ENCODE measurements at places on chromosomes 2 and 18.

DNA sequence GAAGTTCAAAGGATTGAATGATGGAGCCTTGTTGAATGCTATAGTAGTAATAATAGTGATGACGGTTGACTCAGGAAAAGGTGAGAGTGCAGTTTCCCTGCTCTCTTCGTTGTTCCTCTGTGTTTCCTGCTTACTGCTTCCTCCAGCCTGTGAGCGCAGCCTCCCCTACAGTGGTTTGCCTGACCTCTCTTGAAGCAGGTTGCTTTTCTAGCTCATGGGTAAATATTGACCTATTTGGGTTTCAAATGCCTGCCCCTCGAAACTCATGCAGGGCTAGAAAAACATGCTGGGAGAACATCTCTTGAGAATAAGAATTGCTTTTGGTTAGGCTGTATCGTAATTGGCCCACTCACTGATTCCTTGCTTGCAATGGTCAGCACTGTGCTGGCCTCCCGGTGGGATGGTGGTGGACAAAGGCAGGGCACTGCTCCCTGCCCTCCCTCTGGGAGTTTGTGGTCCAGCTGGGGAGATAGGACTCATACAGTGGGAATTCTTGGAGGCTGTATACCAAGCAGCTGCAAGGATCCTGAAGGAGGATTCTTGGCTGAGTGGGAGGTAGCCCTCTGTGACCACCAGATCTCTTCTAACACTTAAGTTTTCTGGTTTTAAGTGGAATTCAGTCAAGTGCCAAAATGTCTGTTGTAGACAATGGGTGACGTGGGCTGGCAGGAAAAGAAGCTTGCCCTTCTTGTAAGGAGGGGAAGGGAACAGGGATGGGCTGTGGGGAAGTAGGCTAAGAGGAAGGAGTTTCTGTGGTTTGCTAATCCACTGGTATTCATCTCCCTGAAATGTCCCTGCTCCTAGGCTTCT, 5.4 kb upstream of the RNF181 start:
- DNase-seq = peak; percentile 79

DNA sequence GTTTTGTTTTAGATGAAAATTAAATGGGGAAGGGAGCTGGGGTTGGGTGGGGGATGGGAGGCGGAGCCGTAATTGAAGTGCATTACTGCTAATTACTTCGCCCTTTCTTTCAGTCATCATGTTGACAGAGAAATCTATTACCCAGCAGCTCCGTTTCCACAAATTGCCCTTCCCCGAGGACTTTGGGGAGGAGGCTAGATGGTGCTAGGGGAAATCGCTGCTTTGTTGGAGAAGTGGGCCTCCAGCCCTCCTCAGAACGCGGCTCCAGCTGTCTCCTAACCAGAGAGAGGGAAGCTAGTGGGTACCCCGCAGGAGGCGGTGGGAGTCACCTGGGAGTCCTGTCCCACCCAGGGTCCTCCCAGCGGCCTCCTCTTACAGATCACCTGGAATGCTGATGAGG, 130.9 kb upstream of the MYCN start:
- no peak for DNase-seq

- DNase-seq = no peak
These were observed 19.0 kb downstream of the CEP68 start for GRCh38 chr2:65075176-65075575.

DNA sequence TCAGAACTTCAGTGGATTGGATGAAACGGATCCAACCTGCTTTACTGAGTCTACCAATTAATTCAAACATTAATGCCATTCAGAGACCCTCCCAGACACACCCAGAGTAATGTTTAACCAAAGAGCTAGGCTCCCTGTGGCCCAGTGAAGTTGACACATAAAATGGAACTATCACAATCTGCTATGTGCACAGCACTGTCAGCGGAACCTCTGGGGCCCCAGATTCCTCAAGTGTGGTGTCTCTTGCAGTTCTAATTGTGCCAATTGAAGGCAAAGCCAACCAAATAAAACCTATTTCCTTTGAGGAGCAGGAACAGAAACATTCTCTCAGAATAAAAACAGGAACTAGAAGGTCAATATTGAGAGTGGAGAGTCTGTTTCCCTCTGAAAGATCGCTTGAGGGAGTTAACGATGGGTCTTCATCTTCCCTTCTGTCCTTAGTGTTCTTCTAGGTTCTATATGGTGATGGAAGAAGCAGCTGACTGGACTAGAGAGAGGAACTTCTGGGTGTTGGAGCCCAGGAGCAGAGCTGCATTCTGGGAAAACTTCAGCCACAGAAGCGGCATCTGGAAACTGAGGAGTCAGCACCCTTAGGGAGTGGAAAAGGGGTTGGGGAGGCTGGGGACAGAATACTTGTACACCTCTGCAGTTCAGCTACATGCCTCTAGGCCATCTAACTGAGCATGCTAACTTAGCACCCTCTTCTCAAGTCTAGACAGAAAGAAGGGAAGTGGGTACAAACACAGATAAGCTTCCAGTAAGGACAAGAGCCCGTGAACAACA, 174.4 kb upstream of the FBXO11 start:
- DNase-seq = no peak

DNA sequence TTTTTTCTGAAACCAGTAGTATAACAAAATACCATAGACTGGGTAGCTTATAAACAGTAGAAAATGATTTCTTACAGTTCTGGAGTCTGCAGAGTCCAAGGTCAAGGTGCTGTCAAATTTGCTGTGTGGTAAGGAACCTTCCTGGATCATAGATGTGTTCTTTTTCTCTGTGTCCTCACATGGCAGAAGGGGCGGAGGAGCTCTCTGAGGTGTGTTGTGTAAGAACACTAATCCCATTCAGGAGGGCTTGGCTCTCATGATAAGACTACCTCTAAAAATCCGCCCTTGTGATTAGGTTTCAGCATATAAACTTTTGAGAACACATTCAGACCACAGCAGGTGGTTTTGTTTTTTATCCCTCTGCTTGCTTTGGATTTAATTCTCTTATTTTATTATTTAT, 25.7 kb downstream of the ANKRD62 start:
- DNase-seq = no peak

Data from AG04449 (cell line).